ENCODE measurements at places on chromosomes 5 and 9. TPM values are rescaled to one million over a fixed set of nuclear protein-coding genes. Genes with fewer than 3 reads are reported as not detected.

The MARCOL gene
- total RNA-seq: not detected

The NR3C1 gene
- 133 TPM for total RNA-seq

The SLC46A2 gene
- not detected for total RNA-seq

The BASP1 gene
- total RNA-seq: 2.4 TPM

The ADGRD2 gene
- not detected for total RNA-seq

The PCDHB16 gene
- total RNA-seq: not detected

The DENND4C gene
- 74.4 TPM for total RNA-seq

The DMRTA1 gene
- total RNA-seq: not detected

The SETX gene
- total RNA-seq: 84.8 TPM

DNA sequence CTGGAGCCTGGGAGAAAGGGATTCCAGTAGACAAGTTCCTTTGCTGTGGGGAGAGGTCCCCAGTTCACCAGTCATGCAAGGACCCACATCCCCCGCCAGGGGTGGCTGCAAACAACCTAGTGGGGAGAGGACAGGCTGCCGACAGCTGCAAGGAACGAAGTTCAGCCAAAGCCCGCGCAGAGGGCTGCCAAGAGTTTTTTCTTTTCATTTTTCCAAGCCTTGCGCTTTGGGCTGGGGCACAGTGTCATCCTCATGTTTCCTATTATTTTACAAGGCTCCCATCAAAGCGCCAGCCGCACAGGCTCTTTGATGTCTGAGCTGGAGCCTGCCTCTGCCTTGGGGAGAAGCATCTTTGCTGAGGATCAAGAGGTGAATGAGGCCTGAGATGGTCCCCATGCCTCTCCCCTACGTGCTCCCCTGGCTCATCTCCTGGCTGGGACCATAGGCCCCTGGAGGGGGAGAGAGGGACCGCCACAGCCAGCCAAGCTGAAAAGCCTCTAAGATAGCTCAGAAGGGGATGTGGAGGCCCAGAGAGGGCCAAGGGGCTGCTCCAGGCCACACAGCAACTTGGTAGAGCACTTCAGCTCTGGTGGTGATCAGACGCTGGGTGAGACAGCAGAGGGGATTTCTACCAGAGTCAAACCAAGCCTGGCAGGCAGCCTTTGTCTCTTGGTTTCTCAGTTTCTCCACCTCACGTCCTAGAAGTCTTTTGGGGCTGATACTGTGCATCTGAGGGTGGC, 50.4 kb upstream of the SYNPO start:
- no peak for DNase-seq

DNA sequence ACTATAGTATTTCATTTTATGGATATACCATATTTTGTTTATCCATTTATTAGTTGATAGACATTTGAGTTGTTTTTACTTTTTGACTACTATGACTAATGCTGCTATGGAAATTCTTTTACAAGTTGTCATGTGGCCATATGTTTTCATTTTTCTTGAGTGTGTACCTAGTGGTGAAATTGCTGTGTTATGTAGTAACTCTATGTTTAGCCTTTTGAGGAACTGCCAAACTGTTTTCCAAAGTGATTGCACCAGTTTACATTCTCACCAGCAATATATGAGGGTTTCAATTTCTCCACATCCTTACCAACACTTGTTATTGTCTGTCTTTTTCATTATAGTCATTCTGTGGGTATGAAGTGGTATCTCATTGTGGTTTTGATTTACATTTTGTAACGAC, 75.4 kb downstream of the GRIA1 start:
- no peak for DNase-seq

GRCh38 chr5:53997736-53998627, 312.4 kb downstream of the ARL15 start:
- no peak for DNase-seq

DNA sequence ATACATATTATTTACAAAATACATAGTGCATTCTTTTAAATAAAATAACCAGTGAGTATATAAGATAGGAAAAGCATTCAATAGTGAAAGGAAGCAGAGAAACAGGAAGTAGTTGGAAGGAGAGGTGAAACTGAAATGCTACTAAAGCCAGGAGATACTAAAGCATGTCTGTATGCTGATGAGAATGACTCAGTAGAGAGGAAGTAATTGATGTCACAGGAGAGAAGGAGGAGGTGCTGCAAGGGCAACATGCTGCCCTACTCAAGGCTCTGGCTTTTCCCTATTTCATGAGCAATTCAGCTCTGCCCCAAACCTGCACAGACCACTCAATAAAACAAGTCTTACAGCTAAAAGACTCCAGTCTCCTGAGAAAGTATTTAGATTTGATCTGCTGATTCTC, 108.5 kb upstream of the TXNDC8 start:
- DNase-seq: no peak

DNA sequence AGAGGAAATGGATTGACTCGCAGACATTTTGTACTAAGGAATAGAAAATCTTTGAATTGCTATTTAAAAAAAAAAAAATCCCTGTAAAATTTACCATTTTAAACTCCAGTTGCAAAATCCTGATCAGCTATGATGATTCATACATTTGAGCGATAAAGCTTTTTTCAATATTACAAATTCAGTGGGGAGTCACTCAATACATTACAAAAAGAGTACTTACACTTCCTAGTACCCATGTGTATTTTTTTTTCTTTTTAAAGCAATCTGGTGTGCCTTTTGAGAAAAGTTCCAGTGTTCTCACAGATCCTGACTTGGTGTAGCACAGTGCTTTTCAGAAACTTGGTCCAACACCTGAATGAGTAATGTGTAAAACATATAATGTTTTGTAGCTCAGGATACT, 54.3 kb downstream of the PIK3R1 start:
- DNase-seq: no peak

DNA sequence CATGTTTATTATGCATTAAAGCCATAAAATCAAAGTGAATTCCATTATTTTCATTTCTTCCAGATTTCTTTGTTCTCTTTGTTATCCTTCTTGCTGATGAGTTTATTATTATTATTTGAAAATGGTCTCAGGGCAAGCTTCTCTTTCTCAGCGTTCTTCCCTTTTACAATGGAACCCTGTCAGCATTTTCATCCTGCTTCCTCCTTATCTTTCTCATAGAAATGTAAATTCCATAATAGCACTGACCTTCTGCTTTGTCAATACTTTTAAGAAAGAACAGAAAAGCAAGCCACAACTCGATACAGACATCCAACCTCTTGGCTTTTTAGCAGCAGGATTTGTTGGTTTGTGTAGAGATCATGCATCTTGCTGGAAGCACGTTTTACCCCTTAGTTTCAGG, 114.0 kb upstream of the BASP1 start:
- no peak for DNase-seq

DNA sequence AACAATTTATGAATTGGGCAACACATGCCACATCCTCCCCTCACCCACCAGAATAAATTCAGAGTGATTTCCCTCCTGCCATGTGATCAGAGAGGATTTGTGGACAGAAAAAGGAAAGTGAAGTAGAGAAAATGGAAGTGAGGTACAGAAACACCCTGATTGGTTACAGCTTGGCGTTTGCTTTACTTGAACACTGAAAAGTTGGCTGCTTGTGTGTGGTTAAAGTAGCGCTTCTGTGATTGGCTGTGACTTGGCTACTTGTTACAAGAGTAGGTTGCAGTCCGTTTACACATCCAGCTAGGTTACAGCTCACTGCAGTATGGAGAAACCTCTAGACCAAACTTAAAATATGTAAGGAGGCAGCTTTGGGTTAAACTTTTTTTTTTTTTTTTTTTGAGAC, 205.2 kb upstream of the ZNF608 start:
- no peak for DNase-seq

GRCh38 chr9:94228616-94229015, 30.5 kb upstream of the ZNF169 start:
- no peak for DNase-seq

- DNase-seq: no peak
Observed at GRCh38 chr9:2180154-2180553, 165.0 kb downstream of the SMARCA2 start.

DNA sequence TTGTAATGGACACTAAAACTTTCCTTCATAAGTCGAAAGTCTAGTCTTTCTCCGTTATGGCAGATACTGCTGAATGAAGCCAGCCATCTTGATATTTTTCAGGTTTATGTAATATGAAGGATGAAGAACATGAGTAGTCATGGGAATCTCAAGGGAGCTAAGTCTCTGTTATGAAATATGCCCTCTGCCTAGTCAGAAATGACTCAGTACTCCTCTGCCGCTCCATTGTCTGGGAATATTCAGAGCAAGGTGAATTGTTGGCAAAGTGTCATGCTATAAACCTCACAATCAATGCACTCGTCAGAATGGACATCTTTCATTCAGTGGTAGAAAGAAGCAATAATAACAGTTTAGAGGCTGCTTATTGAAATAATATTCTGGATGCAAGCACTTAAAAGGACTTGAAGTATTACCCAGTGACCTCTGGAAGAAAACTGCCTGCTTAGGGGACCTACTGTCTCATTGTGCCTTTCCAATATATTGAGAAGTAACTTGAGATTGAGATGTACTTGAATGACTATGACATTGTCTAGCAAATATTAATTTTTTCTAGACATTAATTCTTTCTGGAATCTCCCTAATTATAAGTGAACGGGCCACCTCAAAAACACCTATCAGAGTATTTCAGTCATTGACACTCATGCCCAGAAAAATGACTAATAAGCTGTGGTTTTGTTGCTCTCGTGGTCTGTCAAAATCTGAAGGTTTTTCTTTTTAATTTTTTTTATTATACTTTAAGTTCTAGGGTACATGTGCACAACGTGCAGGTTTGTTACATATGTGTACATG, 1011.5 kb upstream of the ACO1 start:
- DNase-seq: no peak

DNA sequence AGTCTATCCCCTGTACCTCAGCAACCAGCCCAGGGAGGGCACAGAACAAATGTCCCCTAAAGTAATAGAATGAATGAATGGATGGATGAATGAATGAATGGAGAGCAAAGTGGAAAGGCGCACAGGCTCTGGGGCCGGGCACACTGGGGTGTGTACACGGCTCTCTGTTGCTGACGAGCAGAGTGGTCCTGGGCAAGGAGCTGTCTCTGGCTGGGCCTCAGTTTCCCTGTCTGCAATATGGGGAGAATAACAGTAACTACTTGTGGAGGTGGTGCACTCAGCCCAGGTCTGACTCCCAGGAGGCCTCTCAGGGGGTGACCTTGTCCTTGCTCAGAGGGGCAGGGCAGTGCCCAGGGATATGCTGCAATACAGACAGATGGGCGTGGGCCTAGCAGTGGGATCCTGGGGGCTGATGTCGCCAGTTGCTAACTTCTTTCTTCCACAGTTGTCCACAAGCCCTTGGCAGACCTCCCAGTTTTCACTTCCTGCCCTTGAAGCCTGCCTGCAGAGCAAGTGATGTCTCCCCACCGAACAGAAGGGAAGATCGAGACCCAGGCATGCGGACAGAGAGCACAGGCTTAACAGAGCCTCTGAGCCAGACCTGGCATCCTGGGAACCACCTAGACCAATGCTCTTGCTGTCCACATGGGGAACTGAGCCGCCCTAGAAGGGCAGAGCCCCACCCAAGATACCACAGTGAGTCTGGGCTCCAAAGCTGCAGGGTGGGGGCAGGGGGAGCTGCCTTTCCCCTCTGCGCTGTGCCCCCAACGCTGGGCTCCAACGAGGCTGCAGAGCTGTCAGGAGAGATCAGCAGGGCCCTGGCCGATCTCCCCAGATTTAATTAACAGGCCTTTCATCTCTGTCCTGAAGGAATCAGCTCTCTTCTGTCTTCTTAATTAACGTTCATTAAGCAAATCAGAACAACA, 13.6 kb upstream of the LAMC3 start:
- no peak for DNase-seq

DNA sequence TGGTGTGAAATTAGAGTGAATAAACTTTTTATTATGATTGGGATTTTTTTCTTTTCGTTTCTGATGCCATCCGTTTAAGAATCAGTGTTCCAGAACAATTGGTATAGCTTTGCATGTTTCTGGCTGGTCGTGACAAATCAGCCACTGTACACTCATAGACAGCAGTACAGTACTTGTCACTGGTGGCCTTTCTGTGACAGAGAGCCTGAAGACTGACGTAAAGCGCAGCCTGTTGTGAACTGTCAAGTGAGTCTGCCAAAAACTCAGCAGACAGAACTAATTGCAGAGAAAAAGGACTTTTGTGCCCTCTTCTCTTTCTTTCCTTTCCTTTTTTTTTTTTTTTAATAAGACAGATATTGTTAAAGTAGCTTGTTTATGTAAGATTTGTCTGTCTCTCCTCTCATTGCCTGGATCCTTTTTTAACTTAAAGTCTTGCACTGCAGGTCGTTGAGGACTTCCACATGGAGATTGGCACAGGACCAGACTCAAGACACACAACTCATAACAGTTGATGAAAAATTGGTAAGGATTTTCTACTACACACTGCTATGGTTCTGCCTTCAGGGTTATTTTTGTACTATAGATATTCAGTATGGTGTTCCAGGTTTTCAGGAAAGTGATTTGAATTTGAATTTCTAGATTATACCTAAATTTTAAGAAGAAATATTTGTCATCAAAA, 42.7 kb downstream of the NDUFS4 start:
- no peak for DNase-seq

DNA sequence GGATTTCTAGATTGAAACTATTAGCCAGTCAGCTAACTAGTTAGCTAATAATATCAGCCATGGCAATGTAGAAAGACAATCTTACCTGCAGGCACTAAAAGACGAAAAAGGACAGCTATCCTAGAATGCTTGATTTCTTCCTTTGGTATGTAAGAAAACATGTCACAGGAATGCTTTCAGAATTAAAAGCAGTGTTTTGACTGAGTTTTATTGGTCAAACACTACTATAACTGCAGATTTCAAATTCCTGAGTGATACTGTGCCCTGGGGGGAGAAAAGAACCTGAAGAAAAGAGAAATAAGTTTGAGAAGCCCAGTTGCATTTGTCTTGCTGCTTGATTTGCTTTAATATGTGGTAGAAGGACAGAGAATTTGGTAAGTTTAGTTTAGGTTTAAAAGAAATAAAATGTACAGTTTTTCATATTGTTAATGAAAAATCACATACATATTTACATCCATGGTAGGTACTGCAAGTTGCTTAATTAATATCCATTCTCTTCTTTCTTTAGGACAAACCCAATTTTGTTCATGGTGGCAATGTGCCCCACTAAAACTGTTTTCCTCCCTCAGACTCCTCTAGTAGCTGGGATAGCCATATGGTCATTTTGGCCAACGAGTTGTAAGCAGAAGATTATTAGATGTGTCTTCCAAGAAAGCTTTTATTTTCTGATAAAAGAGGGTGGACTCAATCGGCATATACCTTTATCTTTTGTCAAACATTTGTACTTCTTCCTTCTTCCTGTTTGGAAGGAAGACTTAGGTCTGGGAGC, 4.3 kb upstream of the FAM169A start:
- no peak for DNase-seq

- no peak for DNase-seq
Observed at GRCh38 chr5:14665101-14665822, 744 bp downstream of the OTULIN start.

DNA sequence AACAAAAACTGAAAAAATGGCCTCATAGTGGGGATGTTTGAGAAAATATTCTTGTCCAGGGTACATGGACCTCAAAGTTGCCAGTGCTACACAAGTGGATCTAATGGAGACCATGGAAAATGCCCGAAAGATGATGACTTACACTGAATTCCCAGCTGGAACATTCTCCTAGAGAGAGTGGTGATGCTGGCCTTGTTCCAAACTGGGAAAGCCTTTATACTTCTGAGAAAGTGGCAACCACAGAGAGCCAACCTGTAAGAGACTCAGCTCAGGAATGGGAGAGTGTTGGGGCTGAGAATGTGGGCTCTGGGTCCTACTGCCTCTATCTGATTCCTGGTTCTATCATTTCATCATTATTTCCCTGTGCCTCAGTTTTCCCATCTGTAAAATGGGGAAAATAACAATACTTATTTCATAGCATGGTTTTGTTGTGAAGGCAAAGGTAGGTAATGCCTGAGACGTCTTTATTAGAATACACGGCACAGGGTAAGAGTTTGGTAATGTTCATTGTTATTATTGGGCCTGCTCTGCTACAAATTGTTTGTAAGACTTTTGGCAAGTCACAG, 229.0 kb upstream of the PANK3 start:
- no peak for DNase-seq
